ENCODE measurements at places on chromosomes 16 and 17.
A peak's percentile ranks its signal among the peaks of the same experiment; 100 is the strongest.

- no peak for DNase-seq
Measured at GRCh38 chr17:7260651-7261378, 1.5 kb downstream of the CLDN7 start.

DNA sequence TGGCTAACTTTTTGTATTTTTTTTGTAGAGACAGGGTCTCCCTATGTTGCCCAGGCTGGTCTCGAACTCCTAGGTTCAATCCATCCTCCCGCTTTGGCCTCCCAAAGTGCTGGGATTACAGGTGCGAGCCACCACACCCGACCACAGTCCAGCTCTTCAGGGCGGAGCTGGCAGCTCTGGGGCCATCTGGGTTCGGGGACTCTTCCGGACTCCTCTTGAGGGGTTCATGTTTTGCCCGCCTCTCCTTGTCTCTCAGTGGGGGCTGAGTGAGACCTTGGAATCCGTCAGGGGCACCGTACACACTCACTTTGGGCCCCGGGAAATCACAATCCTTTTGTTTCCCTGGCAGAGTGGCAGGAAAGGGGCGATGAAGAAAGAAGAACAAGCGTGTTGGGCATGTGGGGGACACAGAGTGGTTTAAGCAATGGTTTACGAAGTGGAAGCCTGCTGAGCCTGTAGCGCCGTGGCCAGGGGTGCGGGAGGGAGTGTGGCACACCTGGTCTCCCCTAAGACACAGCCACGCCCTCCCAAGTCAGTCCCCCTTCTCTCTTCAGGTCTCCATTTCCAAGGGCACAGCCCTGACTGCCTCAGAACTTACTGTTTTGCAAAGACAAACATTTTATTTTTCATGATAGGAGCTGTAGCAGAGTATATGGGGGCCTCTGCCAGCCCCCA lies 26.1 kb downstream of the TNS4 start:
- DNase-seq, result no peak

DNA sequence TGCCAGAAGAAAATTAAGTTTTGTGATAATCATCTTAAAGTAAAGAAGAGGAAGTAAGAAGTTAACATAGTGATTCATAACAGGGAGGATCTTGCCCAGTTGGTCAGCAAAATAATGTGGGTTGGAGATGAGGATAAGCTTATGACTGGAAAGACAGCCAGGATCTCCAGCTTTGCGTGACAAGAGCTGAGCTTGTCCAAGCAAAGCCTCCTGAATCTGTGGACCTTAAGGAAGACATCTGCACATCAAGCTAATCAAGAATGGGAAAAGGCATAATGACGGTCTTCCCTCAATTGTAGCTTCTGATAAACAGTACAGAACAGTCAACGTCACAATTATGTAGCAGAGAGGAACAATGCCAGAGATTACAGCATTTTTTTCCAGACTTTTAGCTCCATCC lies 744.7 kb upstream of the GOT2 start:
- no peak for DNase-seq

GRCh38 chr16:1929105-1929504 lies 10.9 kb upstream of the HS3ST6 start:
- DNase-seq, result peak; percentile 64

- no peak for DNase-seq
Measured at GRCh38 chr17:77109764-77110359, 30.9 kb upstream of the SEC14L1 start.

- no peak for DNase-seq
Measured at GRCh38 chr16:49700251-49701064, 155.5 kb downstream of the ZNF423 start.

DNA sequence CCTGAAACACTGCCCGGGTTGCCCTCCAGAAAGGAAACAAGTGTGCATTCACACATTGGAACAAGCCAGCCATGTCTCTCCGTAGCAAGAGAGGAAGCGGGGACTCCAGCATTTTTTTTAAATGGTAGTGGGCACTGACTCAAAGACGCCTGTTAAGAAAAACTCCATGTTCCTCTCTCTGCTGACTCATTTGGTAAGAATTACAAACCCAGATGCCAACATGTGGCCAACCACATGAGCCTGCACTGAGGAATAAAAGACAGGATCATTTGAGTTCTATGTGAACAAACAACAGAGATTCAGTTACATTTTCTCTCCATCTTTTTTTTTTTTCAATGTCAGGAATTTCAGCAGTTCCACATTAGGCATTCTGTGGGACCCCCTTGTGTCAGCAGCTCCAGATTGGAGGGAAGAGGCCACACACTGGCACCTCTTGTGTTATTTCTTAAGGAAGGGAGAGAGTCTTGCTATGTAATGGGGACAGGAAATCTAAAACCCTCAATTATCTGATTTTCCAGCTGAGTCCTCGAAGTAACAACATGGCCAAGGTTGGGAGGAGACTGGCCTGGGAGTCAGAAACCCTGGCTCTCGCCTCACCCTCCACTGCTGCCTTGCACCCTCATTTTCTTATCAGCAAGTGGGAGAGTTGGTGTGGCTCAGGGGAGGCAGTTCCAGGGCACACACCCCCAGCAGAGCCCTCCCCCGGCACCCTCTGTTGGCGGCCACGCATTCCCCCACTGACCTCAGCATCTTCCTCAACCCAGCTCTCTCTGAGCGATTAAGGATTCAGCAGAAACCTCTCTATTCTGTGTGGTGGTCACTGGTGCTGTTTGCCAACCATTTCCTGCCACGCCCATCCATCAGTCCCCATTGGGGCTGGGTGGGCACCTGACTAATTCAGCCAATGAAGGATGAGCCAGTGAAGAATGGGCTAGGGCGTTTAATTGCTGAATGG lies 173.0 kb downstream of the FOXL1 start:
- DNase-seq, result no peak

- DNase-seq, result peak; percentile 25
Measured at GRCh38 chr17:78793415-78793814, 11.3 kb upstream of the CYTH1 start.

DNA sequence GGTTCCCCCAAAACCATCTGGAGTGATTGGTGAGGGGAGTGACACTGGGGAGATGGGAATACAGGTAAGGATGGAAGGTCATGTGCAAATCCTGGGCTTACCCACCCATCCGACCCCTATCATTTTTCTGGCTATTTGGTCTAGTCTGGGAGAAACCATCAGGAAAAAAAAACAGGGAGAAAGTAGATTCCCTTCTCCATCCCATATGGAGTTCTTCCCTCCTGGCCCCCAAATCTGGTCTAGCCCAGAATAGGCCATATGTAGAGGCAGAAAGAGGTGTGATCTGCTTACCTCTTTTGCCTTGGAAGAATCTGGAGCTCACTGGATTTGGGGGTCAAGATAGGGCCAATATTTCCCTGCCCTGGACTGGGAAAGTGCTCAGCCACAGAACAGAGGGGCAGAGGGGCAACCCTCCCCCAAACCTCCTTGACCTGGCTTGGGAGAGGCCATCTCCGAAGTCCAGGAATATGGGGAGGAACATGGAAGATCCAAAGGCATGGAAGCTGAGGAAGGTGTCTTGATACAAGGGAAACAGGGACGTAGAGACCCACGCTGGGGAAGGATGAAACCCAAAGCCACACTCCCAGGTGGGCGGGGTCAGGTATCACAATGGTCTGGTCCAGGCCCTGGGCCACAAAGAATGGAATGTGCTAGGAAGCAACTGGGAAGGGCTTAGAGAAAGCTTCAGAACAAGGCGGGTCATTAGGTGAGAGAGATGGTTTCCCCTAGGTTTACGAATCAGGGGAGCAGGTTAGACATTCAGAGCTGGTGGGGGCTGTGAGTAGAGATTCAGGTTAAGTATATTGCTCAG lies 16.2 kb downstream of the CHRNB1 start:
- no peak for DNase-seq

DNA sequence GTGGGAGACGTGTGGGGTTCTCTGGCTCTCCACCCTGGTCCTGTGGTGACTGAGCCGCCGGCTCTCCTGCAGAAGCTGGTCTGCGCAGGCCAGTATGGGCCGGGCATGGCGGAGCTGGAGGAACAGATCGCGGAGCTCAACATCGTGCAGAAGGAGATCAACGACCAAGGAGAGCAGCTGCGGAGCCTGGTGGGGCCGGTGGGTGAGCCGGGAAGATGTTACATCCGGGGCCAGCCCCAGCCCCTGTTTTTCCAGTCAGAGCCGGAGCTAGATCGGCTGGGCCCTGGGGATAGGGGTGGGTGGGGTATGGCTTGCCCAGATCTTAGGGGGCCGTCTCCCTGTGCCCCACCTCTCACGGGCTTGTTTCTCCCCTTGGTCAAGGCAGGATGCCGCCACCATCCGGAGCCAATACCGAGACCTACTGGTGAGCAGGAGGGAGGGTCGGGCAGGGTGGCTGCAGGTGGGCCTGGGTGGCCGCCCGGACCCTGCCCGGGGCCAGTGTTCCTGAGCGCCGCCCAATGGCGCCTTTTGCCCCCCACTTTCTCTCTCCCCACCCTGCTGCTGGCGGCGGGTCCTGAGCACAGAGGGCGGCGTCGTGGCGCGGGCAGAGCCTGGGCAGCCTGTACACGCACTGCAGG lies 5.0 kb downstream of the EVPLL start:
- DNase-seq, result no peak

GRCh38 chr16:20241321-20241720 lies 86.0 kb downstream of the GP2 start:
- DNase-seq, result no peak

- DNase-seq, result peak; percentile 45
Measured at GRCh38 chr17:80026359-80027042, 9.2 kb downstream of the TBC1D16 start.

DNA sequence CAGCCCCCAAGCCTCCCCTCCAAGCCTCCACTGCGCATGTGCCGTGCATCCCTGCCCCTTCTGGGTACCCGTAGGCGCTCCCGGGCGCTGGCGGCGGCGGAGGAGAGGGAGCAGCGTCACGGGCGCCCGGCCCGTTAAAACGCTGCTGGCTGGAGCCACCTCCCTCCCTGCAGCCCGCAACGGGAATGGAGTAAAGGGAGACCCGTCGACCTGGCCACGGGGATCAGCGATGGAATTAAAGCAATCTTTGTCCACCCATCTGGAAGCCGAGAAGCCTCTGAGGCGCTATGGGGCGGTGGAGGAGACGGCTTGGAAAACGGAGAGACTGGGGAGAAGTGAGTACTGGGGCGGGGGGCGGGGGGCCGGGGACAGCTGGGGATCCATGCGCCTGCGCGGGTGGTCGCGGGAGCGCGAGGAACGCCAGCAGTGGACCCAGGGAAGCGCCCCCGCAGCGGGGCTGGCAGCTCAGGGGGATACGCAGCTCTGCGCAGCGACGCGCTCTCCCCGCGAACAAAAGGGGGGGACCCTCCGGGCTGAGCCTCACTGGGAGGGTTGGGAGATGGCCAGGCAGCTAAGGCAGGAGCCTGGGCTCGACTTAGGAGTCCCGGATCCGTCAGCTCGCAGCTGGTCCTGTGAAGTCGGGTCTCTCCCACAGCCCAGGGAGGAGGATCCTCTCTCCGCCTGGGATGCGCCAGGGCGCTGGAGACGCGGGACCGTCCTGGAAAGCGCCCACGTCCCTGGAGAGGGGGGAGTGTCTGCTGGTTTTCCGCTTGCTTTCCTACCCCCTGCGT lies at the start of gene BMERB1:
Gene BMERB1 (plus strand): TSS at position 164 of the 791 bp plus-strand sequence. CDS start 66 bp downstream, at position 230.
- peak; percentile 90 for DNase-seq

- peak; percentile 66 for DNase-seq
Measured at GRCh38 chr16:71499775-71500364, 10.7 kb upstream of the ZNF19 start.

DNA sequence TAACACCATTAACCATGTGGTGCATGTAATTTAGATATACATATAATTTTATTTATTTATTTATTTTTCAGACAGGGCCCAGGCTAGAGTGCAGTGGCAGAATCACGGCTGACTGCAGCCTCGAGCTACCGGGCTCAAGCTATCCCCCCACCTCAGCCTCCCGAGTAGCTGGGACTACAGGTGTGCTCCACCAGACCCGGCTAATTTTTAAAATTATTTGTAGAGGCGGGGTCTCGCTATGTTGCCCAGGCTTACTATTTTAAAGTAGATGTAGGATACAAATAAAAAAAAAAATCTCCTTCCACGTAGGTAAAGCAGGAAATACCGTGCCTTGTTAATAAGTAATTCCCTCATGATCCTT lies 446 bp upstream of the COQ7 start:
- no peak for DNase-seq

DNA sequence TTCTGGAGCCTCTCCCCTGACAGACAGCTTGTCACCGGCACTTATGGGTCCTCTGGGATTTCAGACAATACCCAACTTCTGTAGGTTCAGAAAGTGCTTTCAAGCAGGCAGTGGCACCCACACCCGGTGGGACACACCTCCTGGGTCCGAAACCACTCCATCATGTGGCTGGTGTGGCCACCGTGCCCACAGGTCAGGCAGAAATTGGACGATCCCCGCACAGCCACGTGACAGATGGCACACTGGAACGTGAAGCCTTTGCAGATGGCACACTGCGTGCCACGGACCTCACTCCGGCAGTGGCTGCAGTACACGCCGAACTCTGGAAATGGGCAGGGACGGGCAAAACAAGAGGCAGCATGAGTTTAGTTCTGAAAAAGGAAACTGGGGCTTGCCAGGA lies 99.5 kb upstream of the FA2H start:
- no peak for DNase-seq

GRCh38 chr17:38332735-38333134 lies 11.0 kb downstream of the GPR179 start:
- DNase-seq, result no peak

- no peak for DNase-seq
Measured at GRCh38 chr16:20807862-20808261, 1.5 kb downstream of the REXO5 start.

DNA sequence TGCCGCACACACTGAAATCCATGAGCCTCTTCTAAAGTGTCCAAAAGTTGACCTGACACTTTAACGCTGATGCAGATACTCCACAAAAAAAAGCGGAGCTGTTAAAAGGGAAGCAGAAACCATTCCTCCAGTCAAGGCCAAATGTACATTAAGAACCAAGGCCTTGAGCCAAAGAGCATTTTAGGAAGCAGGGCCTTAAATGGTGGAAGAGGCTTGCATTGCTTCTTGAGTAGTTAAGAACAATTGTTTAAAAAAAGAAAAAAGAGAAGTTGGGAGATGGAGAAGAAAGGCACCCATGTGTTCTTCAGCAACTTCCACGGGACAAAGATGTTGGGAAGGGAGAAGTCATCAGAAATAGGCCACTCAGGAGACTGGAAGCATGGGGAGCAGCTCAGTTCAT lies 6.3 kb downstream of the ZFHX3 start:
- no peak for DNase-seq

- no peak for DNase-seq
Measured at GRCh38 chr16:89712274-89712781, 8.4 kb downstream of the VPS9D1 start.

- DNase-seq, result no peak
Measured at GRCh38 chr16:85561248-85562092, 51.7 kb upstream of the GSE1 start.

DNA sequence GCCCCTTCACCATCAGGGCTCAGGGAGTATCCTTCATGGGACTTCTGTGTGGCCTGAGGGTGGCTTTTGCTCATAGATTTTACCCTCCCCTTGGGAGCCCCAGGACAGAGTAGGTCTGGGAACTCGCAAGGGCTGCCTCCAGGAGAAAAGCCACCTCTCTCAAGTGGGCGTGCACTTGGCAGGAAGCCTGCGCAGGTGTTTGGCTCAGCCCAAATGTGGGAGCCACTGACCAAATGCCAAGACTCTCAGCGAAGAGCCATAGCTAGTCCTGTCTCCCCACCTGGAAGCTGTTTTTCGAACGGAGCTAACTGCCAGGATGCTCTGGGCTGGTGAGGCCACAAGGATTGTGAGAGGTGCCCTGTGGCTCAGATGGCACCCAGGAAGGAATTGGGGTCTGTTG lies 2.0 kb upstream of the HSD17B2 start:
- no peak for DNase-seq

Measured in D341Med (cell line).